GM23338 (cell line): ENCODE measurements at places on chromosomes 3 and 15. TPM values are rescaled to one million over a fixed set of nuclear protein-coding genes. Genes with fewer than 3 reads are reported as not detected.

- H3K4me3 ChIP-seq: no peak overlapping the region
- DNase-seq: no peak
- no peak overlapping the region for H3K27ac ChIP-seq
- H3K4me1 ChIP-seq: no peaks in the 10 kb centered on the region
- H3K27me3 ChIP-seq: no peaks in the 10 kb centered on the region
- H3K36me3 ChIP-seq: no peaks in the 10 kb centered on the region
Measured at GRCh38 chr3:140068494-140069017, 133.6 kb downstream of the CLSTN2 start.

Gene ARNT2
- total RNA-seq: 11.6 and 12.0 TPM in 2 replicates

DNA sequence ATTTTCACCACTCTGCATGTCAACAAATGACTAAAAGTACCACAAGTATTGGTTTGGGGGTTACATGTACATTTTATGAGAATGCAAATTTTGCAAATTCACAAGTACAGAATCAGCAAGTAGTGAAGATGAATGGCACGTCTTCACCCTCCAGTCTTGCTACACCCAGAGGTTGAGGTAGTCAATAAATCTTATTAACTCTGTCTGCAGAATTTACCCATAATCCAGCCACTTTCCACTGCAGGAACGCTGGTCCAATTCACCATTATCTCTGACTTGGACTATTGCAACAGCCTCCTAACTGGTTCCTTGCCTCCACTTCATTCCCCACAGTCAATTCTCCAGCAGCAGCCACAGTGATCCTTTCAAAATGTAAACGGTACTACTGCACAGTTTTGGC lies 10.6 kb downstream of the PSMA4 start:
- peaks cover 27% of the 10 kb centered on the region; the same call in 1 of the 2 replicates for H3K36me3 ChIP-seq
- H3K4me1 ChIP-seq: no peaks in the 10 kb centered on the region
- DNase-seq: no peak
- no peaks in the 10 kb centered on the region for H3K27me3 ChIP-seq
- H3K4me3 ChIP-seq: no peak overlapping the region

DNA sequence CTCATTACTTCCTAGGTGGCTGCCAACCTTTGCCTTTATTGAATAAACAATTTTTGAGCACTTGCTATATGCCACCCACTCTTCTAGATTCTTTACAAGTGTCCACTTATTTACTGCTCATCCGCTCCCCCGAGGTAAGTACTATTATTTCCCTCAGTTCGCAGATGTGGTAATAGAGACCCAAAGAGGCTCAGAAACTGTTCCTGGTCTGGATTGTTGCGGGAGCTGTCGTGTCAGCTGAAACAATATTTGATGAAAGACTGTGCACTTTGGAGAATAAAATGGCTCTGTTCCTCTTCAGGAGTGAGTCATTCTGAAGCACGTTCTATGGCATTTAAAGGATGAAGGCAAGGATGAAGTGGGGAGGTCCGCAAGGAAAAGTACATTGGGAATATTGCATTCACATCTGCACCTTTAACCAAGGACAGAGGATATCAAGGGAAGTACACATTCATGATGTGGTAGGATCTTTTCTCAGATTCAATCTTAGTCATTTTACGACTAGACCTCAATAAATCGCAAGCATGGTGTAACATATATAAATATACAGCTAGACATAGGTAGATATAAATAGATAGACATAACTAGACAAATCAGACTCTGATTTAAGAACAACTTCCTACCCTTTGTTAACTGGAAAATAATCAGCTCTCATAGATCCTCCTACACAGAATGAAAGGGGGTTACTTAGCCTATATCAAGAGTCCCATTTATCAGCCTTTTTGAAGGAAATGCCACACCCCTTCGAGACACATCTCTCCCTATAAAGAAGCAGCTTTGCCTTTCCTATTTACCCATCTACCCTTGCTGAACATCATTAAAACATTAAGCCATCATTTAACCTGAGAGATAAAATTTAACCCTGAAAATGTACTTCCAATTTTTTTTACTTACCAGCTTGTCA lies 70.3 kb downstream of the RORA start:
- peaks cover 6% of the 10 kb centered on the region for H3K4me1 ChIP-seq
- no peaks in the 10 kb centered on the region for H3K36me3 ChIP-seq
- DNase-seq: no peak
- H3K27ac ChIP-seq: no peak overlapping the region
- H3K27me3 ChIP-seq: no peaks in the 10 kb centered on the region
- H3K4me3 ChIP-seq: no peak overlapping the region

- H3K4me1 ChIP-seq: peaks cover 38% of the 10 kb centered on the region
- H3K27me3 ChIP-seq: no peaks in the 10 kb centered on the region
- H3K27ac ChIP-seq: no peak overlapping the region
- H3K4me3 ChIP-seq: no peak overlapping the region
- DNase-seq: no peak
- H3K36me3 ChIP-seq: no peaks in the 10 kb centered on the region
Measured at GRCh38 chr3:171334465-171334811, 125.8 kb downstream of the TNIK start.
